ENCODE measurements at places on chromosomes 1 and 21.

- DNase-seq, result no peak
Measured at GRCh38 chr1:39082010-39082799, 56.1 kb downstream of the NDUFS5 start.

DNA sequence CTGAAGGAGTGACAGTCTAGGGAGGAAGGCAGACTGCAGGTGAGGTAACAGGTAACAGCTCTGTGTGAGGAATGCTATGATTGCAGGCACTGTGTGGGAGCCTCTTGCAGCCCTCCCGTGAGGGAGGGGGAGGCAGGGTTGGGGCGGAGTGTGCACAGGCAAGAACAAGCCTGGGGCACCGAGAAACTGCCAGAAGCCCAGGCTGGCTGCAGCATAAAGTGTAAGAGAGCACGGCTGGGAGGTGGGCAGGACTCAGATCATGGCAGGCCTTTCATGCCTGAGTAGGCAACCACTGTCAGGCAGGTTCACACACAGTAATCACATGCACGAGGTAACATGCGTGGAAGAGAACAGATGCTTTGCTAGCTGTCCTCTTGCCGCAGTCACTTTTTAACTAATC lies 11.3 kb upstream of the RHEX start:
- no peak for DNase-seq

- no peak for DNase-seq
Measured at GRCh38 chr1:98351561-98351960, 310.0 kb upstream of the SNX7 start.

GRCh38 chr1:91226741-91227140 lies 177.9 kb downstream of the HFM1 start:
- DNase-seq, result no peak

All from stimulated activated CD4-positive, alpha-beta T cell treated with anti-CD3 and anti-CD28 coated beads, Interleukin-2, amount 100 ng/mL, for 48 hours (primary cell).